Activated B cell treated with CpG ODN at 0.5 μM for 24 hours (primary cell): ENCODE measurements at places on chromosomes 7 and 10.
A peak's percentile ranks its signal among the peaks of the same experiment; 100 is the strongest.

- no peaks in the 10 kb centered on the region for H3K4me1 ChIP-seq
- no peak overlapping the region for H3K27ac ChIP-seq
- H3K4me3 ChIP-seq, result no peak overlapping the region
- DNase-seq, result no peak
Observed at GRCh38 chr7:143519411-143520131, 41.9 kb downstream of the TAS2R41 start.

DNA sequence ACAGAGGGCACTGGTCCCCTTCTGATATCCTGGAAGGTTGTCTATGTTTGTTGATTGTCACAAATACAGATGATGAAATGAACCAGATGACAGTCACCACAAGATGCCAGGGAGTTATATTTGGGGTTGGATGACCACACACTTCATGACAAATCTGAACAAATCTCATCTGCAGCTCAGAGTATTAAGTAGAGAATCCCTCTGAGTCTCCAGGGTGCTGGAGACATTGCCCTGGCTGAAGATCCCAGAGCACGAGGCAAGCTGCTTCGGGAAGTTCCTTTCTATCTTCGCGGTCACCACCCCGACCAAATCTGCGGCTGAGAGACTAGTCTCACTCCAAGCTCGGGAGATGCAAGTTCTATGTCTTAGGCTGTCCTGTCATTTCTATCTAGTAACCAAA is 9.0 kb downstream of the DENND2A start:
- H3K27ac ChIP-seq, result no peak overlapping the region
- DNase-seq, result no peak
- peaks cover 13% of the 10 kb centered on the region for H3K27me3 ChIP-seq
- H3K4me3 ChIP-seq, result no peak overlapping the region

GRCh38 chr7:14690075-14690474 is 212.5 kb downstream of the DGKB start:
- H3K4me3 ChIP-seq, result no peak overlapping the region
- no peak overlapping the region for H3K27ac ChIP-seq
- H3K36me3 ChIP-seq, result no peaks in the 10 kb centered on the region
- no peaks in the 10 kb centered on the region for H3K4me1 ChIP-seq

- no peak overlapping the region for H3K27ac ChIP-seq
- no peaks in the 10 kb centered on the region for H3K4me1 ChIP-seq
- H3K27me3 ChIP-seq, result peaks cover 12% of the 10 kb centered on the region
- no peak for DNase-seq
- H3K36me3 ChIP-seq, result no peaks in the 10 kb centered on the region
- no peak overlapping the region for H3K4me3 ChIP-seq
Observed at GRCh38 chr10:113056441-113057021, 106.5 kb downstream of the TCF7L2 start.

DNA sequence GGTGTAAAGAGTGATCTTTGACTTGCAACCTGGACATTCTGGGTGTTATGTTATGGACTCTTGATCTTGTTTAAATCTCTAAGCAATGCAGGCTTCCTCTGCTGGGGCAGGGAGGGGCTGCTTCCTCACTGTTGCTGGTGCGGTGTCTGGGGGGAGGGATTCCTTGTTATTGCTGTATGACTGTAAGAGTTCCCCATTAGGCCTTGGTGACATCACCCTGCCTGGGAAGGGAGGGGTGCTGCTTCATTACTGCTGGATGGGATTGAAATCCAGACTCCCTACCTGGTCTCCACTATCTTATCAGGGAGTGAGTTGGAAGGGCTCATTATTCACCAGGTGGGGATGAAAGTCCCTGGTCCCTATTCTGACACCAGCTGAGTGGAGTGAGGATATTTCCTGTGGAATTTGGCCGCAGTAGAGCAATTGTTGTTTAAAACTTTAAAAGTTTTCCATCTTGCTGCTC is 8.8 kb downstream of the OGDH start:
- peaks cover 23% of the 10 kb centered on the region for H3K36me3 ChIP-seq
- peak overlapping the region; percentile 52 for H3K4me3 ChIP-seq
- H3K27ac ChIP-seq, result peak overlapping the region; percentile 26
- DNase-seq, result no peak
- H3K27me3 ChIP-seq, result no peaks in the 10 kb centered on the region
- peaks cover 56% of the 10 kb centered on the region for H3K4me1 ChIP-seq

DNA sequence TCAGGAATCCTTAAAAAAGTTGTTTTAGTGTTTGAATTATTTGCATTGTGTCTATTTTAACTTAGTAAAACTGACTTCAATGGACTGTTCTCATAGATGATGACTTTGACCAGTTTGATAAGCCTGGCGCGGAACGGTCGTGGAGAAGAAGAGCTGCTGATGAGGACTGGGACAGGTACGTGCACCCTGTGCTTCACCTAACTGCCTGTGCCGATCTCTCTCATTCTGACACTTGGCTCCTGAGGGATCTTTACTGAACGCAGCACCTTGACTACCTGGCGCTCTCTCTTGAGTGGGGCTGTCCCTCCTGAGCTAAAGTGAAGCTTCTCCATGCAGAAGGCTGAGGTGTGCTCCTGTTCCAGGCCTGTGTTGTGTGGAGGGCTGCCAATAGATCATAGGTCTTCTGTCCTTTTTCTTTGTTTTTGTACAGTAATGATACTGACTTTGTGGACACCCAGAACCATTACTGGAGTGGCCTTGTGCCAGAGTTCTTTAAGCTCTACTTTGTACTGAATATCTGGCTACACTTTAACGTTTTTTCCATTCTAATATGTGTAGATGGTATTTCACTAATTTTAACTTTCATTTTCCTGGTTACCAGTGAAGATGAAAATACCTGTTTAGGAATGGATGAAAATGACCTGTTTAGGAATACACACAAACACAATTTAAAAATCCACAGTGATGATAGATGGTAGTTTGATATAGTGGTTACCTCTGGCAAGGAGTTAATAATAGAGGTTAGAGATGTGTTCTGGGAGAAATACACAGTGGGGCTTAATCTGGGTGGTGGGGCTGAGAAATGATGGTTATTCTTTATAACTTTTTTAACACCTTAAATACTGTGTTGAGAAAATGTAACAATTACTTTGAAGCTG is 20.9 kb downstream of the RBM33 start:
- no peaks in the 10 kb centered on the region for H3K27me3 ChIP-seq
- peaks cover 57% of the 10 kb centered on the region for H3K4me1 ChIP-seq
- peak overlapping the region; percentile 53 for H3K27ac ChIP-seq
- no peak for DNase-seq
- H3K4me3 ChIP-seq, result no peak overlapping the region

DNA sequence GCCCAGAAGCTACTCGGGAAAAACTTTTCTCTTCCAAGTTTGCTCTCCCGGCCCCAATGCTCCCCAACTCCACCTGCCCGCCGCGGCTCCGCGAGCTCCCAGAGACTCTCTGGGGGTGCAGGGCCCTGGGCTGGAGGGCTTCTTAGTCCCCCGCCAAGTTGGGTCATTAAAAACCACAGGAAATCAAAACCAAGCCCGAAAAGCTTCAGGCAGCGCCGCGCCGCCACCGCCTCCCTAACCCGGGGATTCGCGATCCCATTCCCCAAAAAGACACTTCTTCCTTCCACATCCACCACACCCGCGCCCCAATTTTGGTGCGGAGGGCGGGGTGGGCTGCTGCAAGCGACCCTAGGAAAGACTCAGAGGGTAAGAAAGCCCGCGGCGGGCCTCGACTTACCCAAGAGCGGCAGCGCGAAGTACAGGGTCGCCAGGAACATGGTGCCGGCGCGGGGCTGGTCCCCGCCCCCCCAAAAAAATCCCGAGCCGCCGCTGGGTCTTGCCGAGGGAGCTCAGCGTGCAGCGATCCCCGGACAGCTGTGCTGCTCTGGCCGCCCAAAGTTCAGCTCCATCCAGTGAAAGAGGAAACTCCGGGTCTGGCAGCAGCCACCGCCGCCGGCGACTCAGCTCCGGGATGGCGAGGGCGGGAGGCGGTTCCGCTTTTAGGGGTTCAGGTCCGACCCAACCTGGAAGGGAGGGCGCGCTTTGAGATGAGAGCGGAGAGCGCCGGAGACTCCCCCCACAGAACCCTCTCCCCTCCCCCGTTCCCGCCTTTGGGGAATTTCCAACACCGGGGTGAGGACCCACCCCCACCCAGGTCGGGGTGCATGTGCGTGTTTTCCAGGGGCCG is 1.2 kb downstream of the GFRA1 start:
- H3K4me1 ChIP-seq, result peaks cover 9% of the 10 kb centered on the region
- no peak overlapping the region for H3K27ac ChIP-seq
- no peaks in the 10 kb centered on the region for H3K36me3 ChIP-seq
- DNase-seq, result no peak
- peaks cover 47% of the 10 kb centered on the region for H3K27me3 ChIP-seq
- H3K4me3 ChIP-seq, result no peak overlapping the region

DNA sequence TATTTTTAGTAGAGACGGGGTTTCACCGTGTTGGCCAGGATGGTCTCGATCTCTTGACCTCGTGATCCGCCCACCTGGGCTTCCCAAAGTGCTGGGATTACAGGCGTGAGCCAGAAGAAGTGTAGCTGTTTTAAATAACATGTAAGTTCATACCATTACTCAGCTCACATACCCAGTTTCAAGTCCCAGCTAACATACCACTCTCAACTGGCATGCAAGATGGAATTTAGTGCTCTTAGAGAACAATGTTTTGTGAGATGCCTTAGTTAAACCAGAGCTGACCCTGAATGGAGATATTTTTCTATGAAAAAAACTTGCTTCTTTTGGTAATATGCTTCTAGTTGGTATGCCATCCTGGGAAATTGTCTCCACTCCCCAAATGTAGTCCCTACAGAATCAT is 37.3 kb downstream of the HBP1 start:
- no peak overlapping the region for H3K4me3 ChIP-seq
- DNase-seq, result no peak
- no peaks in the 10 kb centered on the region for H3K4me1 ChIP-seq

GRCh38 chr10:133123746-133124356 is 36.1 kb downstream of the ADGRA1 start:
- H3K36me3 ChIP-seq, result no peaks in the 10 kb centered on the region
- DNase-seq, result no peak
- H3K4me3 ChIP-seq, result no peak overlapping the region

- H3K27ac ChIP-seq, result no peak overlapping the region
- peaks cover 47% of the 10 kb centered on the region for H3K36me3 ChIP-seq
- H3K27me3 ChIP-seq, result no peaks in the 10 kb centered on the region
- no peak for DNase-seq
- H3K4me3 ChIP-seq, result no peak overlapping the region
- H3K4me1 ChIP-seq, result peaks cover 66% of the 10 kb centered on the region
Observed at GRCh38 chr7:114939484-114940097, 17.7 kb downstream of the MDFIC start.

- no peak for DNase-seq
- no peaks in the 10 kb centered on the region for H3K27me3 ChIP-seq
- no peaks in the 10 kb centered on the region for H3K4me1 ChIP-seq
- H3K36me3 ChIP-seq, result peaks cover 76% of the 10 kb centered on the region
- no peak overlapping the region for H3K4me3 ChIP-seq
Observed at GRCh38 chr10:114151486-114151885, 22.5 kb downstream of the CCDC186 start.

GRCh38 chr10:100869399-100869798 is 43.4 kb upstream of the SLF2 start:
- no peak overlapping the region for H3K27ac ChIP-seq
- DNase-seq, result no peak
- H3K4me3 ChIP-seq, result no peak overlapping the region
- no peaks in the 10 kb centered on the region for H3K4me1 ChIP-seq

GRCh38 chr7:130951976-130952876 is 218.2 kb upstream of the KLF14 start:
- peaks cover 56% of the 10 kb centered on the region for H3K4me1 ChIP-seq
- peaks cover 59% of the 10 kb centered on the region for H3K36me3 ChIP-seq
- H3K4me3 ChIP-seq, result no peak overlapping the region
- DNase-seq, result no peak
- H3K27me3 ChIP-seq, result no peaks in the 10 kb centered on the region
- no peak overlapping the region for H3K27ac ChIP-seq

- DNase-seq, result no peak
- no peaks in the 10 kb centered on the region for H3K27me3 ChIP-seq
- H3K27ac ChIP-seq, result no peak overlapping the region
- H3K36me3 ChIP-seq, result peaks cover 4% of the 10 kb centered on the region
- H3K4me3 ChIP-seq, result no peak overlapping the region
Observed at GRCh38 chr10:92681306-92681834, 8.4 kb upstream of the HHEX start.
